ENCODE measurements at places on chromosomes 12 and 14.

DNA sequence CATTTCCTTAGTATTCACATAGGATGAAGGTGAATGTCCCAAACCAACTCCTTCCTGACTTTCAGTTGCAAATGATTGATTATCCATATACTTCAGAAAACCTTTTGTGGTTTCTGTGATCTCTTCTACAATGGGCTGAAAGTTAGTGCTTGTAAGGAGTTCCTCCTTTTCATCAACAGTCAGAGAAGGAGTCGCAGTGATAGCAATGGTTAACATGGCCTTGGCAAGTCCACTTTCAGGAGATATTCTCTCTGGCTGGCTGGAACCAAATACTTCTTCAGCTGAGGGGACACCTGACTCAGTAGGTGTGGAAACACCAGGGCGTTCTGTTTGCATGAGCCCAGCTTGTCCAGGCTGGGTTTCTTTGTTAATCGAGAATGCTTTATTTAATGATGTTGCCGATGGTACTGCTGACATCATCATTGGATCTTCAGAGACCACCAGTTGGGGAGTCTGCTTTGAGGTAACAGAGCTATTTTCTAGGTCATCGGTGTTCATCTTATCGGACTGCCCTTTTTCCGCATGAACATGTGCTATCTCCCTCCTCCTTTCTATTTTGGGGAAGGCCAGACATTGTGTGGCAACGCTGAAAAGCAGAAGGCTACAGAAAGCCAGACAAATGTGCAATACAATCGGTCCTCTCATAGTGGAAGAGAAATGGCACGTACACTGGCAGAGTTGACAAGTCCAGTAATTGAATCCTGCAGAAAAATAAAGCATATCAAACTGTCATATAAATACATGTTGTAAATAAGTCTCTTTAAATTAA, 13.1 kb downstream of the ARMH4 start:
- no peak for DNase-seq

DNA sequence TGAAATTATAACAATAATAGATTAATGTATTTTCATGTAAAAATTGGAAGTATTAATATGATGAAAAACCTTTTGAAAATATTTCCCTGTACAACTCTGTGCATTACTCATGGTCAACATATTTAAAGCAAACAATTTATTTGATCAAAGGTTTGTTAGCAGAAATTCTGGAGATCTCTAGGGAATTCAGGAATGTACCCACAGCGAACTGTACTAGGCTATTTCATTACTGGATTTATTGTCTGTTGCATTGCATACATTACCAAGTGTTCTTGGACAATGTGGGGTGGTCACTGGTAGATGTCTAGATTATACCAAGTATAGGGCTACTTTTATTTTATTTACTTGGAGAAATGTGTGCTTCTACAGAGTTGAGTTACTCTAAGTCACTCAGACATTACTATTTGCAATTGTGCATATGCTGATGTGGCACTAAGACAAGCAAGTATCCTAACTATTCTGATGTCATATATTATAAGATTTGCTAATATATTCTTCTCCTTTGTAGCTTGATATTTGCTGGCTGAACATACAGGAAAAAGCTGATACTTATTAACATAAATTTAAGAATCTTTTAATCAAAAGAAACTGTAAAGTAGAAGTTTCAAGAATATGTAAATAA, 323.3 kb downstream of the CCER1 start:
- DNase-seq, result no peak

GRCh38 chr14:36866867-36867266, 205.2 kb downstream of the PAX9 start:
- DNase-seq, result no peak

GRCh38 chr12:6540181-6540877, 6.0 kb downstream of the GAPDH start:
- peak; percentile 87 for DNase-seq

- no peak for DNase-seq
Measured at GRCh38 chr12:68972595-68972994, 39.6 kb upstream of the CPM start.

DNA sequence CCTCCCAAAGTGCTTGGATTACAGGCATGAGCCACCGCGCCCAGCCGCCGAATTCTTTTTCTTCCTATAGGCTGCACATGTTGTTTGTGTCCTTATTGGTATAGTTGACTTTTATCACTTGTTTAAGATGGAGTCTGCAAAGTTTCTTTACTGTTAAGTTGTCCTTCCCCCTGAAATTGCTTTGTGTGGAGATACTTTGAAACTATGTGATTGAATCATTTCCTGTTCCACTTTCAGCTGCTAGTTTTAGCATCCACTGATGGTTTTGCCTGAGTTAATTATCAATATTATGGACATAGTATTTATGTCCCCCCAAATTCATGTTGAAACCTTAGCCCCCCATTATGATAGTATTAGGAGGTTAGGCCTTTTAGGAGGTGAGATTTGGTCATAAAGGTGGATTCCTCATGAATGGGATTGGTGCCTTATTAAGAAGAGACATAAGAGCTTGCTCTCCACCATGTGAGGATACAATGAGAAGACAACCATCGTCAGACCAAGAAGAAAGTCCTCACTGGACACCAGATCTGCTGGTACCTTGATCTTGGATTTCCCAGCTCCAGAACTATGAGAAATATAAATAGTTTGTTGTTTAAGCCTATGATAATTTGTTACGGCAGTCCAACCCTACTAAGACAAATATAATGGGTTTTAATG, 34.9 kb downstream of the PPHLN1 start:
- DNase-seq, result no peak

DNA sequence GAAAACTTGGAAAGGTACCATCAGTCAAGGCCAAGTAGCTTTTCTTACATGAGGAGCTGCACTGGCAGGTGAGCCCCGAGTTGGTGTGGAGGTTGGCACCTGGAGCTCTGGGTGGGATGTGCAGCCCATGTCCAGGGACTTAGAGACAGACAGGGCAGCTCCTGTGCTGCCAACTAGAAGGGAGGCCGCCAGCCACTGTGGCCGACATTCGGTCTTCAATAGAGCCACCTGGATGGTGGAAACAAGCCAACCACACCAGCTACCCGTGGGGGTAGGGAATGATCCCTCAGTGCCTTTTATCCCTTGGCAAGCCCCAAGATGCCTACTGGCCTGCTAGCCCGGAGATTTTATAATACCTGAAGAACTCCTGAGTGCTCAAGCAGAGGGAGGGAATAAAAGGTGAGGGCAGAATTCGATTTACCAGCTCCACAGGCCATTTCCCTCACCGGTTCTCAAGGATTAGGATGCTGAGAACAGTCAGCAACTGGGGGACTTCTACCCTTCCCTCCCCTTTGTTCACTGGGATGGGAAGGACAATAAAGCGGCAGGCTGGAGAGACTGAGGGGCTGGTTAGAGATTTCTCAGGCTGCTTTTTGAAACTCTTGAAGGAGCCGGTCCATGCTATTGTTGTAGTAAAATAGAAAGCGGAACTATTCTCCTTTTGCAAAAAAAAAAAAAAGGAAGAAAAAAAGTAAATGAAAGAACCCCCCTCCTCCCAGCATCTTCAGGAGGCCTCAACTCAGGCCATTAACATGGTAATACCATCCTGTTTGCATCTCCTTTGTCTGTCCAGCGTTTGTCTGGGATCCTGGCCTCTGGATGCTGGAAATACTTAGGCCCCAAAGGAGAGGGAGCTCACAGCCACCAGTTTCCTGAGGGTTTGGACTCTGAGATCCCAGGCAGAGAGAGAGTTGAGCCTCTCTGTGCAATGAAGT, 321.6 kb downstream of the ZFP36L1 start:
- DNase-seq, result no peak

DNA sequence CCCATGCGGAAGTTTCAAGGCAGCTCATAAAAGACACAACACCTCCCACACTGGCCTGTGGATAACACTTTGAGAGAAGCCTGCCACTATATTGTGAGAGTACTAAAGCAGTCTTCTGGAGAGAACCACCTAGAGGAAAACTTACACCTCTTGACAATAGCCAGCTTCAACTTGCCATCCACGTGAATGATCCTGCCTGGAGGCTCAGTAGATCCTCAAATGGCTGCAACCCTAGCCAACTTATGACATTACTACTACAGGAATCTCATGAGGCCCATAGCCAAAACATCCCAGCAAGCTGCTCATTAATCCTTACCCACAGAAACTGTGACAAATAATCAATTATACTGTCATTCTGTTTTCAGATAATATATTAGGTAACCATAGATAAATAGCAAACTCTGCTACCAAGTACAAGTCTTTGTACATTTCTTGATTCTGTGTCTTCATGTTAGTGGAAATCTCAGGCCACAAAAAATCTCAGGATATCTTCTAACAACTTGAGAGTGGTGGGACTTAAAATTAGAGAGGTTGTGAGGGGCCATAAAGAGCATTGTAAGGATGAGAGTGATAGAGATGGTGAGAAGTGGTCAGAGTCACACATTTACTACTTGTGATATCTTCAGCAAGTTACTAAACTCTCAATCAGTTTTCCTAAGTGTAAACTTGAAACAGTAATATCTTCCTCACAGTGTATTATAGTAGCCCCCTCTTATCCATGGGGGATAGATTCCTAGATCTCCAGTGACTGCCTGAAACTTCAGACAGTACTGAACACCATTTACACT, 368.0 kb downstream of the C12orf50 start:
- DNase-seq, result no peak

DNA sequence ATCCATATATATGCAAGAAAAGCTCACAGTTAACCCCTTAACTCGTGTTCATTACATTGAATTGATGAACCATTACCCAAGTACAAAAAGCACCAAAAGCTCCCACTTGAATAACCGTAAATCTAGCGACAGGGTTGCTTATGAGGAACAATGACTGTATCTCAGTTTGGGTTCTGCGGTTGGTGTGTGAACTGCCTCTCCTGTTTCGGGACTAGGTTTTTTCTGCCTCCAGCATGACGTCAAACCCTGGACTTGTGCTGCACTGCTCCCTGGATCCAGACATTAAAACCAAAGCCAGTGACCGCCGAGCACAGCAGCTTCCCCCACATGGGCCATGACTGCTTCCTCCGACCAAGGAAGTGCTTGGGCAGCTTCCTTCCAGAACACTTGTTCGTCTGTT, 77.7 kb downstream of the SETD3 start:
- no peak for DNase-seq

GRCh38 chr12:76623931-76624330, 64.4 kb upstream of the OSBPL8 start:
- DNase-seq, result no peak

- no peak for DNase-seq
Measured at GRCh38 chr12:101209319-101210302, at the start of gene SLC5A8. TSS of gene SLC5A8 (minus strand) at chr12:101210238. CDS start at chr12:101209848, 390 bp downstream.

DNA sequence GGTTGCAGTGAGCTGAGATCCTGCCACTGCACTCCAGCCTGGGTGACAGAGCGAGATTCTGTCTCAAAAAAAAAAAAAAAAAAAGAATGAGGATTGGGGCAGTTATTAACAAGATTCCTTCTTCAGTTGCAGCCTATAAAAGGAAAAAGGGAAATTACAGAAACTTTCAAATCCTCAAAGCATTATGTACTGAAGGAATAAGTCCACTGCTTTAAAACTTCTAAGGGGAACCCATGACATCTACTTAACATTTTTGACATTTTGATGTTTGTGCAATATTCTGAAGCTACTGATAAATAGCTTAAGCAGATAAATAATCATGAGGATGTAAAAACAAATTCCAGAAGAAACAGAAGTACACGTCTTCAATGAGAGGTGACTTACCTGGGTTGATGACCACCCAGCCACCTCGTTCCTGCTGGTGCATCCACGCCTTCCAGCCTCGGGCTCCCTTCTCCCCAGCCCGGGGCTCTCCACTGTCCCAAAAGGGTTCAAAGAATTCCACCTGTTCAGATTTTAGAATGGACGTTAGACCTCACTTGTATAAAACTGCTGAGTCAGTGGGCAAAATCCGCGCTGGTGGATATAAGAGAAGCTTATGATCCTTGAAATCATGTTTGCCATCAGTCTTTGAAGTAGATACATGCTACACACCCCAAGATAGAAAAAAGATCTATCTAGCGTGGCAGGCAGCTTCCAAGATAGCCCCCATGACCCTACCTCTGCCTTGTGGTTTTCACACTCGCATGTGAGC, 33.7 kb downstream of the NRDE2 start:
- no peak for DNase-seq

DNA sequence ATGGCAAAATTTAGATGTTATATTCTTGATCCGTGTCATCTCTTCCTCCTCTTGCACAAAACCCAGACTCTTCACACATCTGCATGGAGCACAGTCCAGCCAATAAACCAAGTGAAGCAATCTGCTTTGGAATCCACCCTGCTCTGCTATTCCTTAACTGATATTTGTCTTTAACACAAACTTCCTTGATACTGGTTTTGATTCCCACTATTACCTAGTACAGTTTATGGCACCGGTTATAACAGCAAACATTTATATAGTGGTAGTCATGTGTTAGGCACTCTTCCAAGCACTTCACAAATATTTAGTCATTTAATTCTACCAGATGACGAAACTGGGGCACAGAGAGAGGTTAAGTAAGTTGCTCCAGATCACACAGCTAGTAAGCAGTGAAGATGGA, 12.5 kb downstream of the STYK1 start:
- no peak for DNase-seq

DNA sequence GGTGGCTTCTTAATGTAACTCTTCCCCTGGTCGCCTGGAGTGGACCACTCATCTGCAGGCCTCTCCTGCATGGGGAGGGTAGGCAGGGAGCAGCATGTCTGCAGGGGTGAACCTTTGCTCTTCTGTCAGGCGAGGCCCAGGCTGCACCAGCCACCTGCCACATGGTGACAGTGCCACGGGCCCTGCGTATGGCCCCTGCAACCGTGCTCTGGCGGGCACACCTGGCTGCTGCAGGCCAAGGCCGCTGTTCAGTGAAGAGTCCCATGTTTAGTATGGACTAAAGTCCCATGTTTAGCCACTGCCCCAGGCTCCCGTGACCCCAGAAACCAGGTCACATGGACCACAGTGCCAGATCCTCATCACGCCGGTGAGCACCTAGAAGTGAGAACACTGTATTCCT, 187.0 kb downstream of the ADGRD1 start:
- peak; percentile 41 for DNase-seq

- DNase-seq, result no peak
Measured at GRCh38 chr14:73146111-73146510, 9.8 kb downstream of the PSEN1 start.

GRCh38 chr12:57846285-57846576, 298 bp downstream of the CTDSP2 start:
- no peak for DNase-seq

DNA sequence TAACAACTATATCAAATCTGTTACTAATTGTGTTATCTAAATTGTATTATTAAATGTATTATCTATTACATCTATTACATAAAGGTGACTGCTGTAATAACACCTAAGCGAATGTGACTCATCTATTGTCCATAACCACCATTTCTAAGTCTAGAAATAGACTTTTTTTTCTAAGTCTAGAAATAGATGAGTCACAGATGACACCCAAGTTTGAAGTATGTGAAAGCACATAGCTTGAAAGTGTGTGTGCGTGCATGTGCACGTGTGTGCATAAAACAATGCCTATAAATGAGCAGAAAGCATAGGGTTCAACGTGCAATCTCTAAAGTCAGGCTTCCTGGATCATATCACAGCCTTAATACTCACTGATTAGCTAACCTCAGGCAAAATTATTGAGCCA, 451.3 kb upstream of the USP15 start:
- DNase-seq, result no peak

DNA sequence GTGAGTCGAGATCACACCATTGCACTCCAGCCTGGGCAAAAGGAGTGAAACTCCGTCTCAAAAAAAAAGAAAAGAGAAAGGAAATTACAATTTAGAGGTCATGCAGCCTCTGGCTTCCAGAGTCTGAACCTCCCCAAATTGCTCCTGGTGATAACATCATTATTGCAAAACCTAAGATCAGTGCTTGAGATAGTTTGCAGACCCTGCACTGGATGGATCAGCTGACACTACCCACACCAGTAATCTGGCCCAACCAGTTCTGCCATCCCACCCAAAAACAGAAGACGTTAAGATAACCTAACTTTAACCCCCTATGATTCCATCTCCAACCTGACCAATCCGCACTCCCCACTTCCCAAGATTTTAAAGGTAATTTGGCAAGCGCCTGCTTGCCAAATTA, 353.7 kb upstream of the DIO2 start:
- no peak for DNase-seq

All from activated effector memory CD4-positive, alpha-beta T cell treated with anti-CD3 and anti-CD28 coated beads, Interleukin-2, amount 50 U/mL, for 16 hours (primary cell).